ENCODE measurements at places on chromosomes 4 and X.

GRCh38 chr4:167555338-167556022 lies 321.2 kb upstream of the SPOCK3 start:
- no peak for DNase-seq

DNA sequence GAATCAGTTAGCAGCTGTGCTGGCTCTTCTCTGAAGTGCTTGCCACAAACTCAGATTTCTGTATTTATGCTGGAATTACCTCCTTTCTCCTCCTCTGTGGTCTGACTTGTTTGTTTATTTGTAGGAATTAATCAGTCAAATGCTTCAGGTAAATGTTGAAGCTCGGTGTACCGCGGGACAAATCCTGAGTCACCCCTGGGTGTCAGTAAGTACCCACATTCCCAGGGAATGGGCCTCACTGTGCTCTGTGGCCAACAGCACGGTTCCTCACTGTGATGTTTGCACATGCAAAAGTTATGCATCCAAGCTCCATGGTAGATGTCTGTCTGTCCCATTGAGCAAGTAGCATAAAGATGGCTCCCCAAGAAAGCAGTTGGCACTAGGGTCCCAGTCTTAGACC lies 169.9 kb downstream of the DCLK2 start:
- no peak for DNase-seq

GRCh38 chrX:2960861-2961515 lies 31.8 kb upstream of the ARSD start:
- no peak for DNase-seq

GRCh38 chrX:37361596-37361995 lies 12.4 kb downstream of the PRRG1 start:
- DNase-seq = no peak

DNA sequence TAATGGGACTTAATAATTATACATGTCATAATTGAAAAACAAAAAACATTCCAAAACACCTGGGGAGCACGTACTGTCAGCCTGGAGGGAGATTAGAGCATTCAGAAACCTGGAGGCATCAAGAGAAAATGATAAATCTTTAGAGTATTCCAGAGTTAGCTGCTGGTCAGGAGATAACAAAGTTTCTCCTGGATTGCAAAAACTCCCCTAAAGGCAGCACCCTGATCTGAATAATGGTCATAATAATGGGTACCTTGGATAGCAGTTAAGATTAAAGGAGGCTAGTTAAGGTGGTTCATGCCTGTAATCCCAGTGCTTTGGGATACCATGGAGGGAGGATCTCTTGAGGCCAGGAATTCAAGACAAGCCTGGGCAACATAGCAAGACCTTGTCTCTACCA lies 15.9 kb upstream of the RAB40A start:
- DNase-seq = no peak

DNA sequence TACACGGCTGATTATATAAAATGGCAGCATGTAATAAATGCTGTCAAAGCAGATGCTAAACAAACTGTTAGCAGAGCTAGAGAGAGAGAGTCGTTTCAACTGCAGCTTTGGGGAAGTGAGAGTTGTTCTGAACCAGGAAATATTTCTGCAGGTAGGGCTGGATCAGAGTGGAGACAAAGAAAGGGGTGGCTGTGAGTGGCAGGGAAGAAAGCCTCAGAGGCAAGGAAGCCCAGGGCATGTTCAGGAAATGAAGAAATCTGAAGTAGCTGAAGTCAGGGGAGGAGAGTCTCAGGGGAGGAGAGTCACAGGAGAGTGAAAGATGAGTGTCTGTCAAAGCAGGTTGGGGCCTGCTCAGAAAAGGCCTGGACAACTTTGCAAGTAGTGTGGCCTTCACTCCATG lies 48.4 kb upstream of the RPS6KA3 start:
- no peak for DNase-seq

- no peak for DNase-seq
Observed at GRCh38 chrX:264634-265455, 16.3 kb upstream of the PLCXD1 start.

DNA sequence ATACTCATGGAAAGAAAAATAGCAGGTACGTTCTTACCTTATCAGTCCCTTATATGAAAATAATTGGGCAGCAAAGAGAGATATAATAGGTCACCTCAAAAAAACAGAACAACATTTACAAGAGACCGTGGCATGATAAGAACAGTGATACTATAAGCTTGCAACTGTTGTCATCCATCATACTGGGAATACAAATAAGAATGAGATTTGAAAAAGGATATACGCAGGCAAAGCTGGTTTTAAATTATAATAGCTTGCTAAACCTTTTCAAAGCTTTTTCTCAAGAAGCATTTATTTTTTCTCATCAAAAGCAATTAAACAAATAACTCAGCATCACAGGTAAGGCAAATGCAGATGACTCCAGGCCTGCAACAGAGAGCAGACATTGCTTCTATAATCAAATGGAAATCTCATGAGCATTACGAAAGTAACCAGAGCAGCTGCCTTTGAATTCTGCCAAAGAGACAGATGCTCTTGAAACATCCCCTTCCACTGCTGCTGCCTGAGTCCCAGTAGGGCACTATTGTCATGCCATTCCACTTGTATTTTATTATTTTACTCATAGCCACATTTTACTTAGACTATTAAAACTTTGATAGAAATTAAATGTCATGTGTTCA lies 620.6 kb upstream of the GNPDA2 start:
- no peak for DNase-seq

DNA sequence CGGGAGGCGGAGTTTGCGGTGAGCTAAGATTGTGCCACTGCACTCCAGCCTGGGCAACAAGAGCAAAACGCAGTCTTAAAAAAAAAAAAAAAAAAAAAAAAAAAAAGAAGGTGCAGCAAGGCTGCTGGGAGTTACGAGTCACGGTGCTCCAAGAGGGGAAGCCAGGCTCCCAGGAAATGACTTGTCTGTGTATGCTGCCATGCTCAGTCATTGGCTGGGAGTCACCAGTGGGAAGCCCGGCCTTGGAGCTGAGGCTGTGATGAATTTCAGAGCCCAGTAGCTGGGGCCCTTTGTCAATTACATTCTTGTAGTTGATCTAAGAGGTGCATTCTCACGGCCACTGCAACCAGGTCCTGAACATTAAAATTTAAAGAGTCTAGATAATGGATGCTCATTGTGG lies 1105.1 kb upstream of the TENM3 start:
- DNase-seq = no peak
